ENCODE measurements at places on chromosomes 7 and 10. TPM values are rescaled to one million over a fixed set of nuclear protein-coding genes. Genes with fewer than 3 reads are reported as not detected.

DNA sequence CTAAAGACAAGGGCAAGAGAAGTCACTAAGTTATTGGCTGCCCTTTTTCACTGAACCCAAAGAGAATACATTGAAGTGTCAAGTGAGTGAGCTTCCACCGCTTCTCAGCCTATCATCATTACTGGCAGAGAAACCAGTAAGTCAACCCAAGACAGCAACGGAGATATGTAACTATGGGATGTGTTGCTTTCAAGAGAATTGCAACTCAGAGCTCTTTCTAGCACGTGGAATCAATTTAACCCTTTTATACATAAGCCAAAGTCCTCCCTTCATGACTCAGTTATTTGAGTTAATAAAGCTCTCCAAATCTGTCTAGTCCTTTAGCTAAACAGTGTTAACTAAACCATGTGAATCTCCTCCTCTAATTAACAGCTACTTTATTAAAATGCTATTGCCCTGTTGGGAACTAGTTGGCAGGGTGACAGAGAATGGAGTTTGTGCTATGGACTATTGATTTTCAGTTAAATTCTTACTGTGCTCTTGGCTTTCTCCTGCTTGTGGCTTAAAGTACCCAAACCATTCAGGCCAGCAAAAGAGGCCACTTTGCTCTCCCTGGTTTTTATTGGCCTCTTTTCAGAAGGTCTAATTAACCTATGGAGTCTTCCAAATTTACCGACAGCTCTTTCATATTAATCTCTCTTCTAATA is 287.7 kb downstream of the NRG3 start:
- DNase-seq: no peak

Gene AGAP9
- total RNA-seq: 3.4 TPM

- no peak for DNase-seq
Observed at GRCh38 chr7:40315277-40315676, 180.5 kb downstream of the SUGCT start.

- no peak for DNase-seq
Observed at GRCh38 chr7:141145630-141145982, 71.7 kb downstream of the TMEM178B start.

Gene CALHM1
- total RNA-seq: not detected

Gene TET1
- 4.5 TPM for total RNA-seq

DNA sequence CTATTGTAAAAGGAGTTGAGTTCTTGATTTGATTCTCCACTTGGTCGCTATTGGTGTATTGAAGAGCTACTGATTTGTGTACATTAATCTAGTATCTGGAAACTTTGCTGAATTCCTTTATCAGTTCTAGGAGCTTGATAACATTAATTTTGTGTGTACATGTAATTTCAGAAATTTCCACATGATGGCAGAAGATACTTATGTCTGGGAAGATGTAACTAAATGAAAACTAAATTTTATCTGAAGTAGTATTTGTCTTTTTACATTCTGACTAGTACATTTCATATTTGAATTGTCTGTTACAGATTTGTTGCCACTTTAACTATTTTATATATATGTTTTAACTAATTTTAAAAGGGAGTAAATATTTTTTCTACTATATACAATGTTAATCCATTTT is 27.6 kb downstream of the SDHAF3 start:
- no peak for DNase-seq

DNA sequence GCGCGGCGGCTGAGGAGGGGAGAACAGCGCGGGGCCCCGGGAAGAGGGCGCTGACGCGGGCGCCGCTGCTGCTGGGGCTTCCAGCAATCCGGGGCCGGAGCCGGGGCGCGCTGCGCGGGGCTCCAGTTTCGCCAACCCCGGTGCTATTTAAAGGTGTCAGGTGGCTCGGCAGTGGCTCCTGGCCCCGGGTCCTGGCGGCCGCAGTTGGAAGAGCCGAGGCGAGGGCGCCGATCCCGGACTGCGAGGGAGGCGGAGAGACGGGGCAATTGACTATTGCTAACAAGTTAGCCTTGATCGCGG is 347 bp downstream of the LBX1 start:
- DNase-seq: no peak

- DNase-seq: no peak
Observed at GRCh38 chr10:126022841-126023240, 126.5 kb downstream of the FANK1 start.

DNA sequence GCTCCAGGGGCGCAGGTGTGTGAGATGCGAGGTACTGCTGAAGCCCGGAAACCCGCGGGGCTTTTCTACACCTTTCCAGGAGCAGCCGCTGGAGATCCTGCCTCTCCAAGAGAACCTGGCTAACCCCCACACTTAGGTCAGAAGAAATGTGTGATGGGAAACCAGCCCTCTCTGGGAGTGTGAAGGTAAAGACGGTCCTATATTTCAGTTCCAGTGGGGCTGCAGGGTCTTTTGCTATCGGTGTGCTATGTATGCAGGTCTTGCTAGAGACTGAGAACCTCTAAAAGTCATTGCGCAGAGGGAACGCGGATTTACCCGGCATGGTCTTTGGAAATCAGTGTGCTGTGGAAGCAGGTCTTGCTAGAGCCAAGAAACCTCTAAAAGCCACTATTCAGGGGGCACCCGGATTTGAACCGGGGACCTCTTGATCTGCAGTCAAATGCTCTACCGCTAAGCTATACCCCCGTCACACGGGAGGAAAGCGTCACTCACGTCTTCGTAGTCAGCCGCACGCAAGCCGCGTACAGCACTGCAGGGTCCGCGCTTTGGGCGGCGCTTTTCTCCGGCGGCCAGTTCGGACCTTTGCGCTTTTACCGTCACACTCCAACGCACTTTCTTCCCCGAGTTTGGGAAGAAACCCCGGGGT is 46.0 kb downstream of the ZNF777 start:
- DNase-seq: peak; percentile 87

All from right cardiac atrium (tissue), 5 donors.